ENCODE measurements at places on chromosomes 5 and 9. TPM values are rescaled to one million over a fixed set of nuclear protein-coding genes. Genes with fewer than 3 reads are reported as not detected.
A peak's percentile ranks its signal among the peaks of the same experiment; 100 is the strongest.

Gene ZNF483
- 83.8 TPM for total RNA-seq

GRCh38 chr5:140084541-140084940 is 29.4 kb upstream of the PURA start:
- H3K4me1 ChIP-seq = no peaks in the 10 kb centered on the region
- DNase-seq = no peak
- H3K36me3 ChIP-seq = no peaks in the 10 kb centered on the region
- H3K27ac ChIP-seq = no peak overlapping the region
- H3K27me3 ChIP-seq = no peaks in the 10 kb centered on the region
- no peak overlapping the region for H3K4me3 ChIP-seq

GRCh38 chr9:74951107-74951720 is 1.5 kb downstream of the C9orf40 start:
- H3K36me3 ChIP-seq = no peaks in the 10 kb centered on the region
- peaks cover 5% of the 10 kb centered on the region for H3K4me1 ChIP-seq
- H3K4me3 ChIP-seq = peak overlapping the region; percentile 80
- H3K27me3 ChIP-seq = no peaks in the 10 kb centered on the region

- peak overlapping the region; percentile 70 for H3K27ac ChIP-seq
- H3K36me3 ChIP-seq = peaks cover 38% of the 10 kb centered on the region
- no peaks in the 10 kb centered on the region for H3K27me3 ChIP-seq
- no peaks in the 10 kb centered on the region for H3K4me1 ChIP-seq
- peak overlapping the region; percentile 47 for H3K4me3 ChIP-seq
- DNase-seq = no peak
Observed at GRCh38 chr5:55160493-55161209, 680 bp downstream of the GPX8 start.

Data from H1 (cell line).